ENCODE measurements at places on chromosomes 3 and 15. TPM values are rescaled to one million over a fixed set of nuclear protein-coding genes. Genes with fewer than 3 reads are reported as not detected.

The PLSCR4 gene
- 9.0 TPM for total RNA-seq

The ADAMTS17 gene
- 0.21 TPM for total RNA-seq

The THSD4 gene
- total RNA-seq: 24.4 TPM

The SH2D7 gene
- not detected for total RNA-seq

The MAP4 gene
- total RNA-seq: 101 TPM

Data from A549 treated with Mapracorat at 1 μM for 4 hours (cell line).